NCI-H1417 treated with DMSO at 0.1 percent for 48 hours (cell line): ENCODE measurements at places on chromosomes 2 and 18.
A peak's percentile ranks its signal among the peaks of the same experiment; 100 is the strongest.

DNA sequence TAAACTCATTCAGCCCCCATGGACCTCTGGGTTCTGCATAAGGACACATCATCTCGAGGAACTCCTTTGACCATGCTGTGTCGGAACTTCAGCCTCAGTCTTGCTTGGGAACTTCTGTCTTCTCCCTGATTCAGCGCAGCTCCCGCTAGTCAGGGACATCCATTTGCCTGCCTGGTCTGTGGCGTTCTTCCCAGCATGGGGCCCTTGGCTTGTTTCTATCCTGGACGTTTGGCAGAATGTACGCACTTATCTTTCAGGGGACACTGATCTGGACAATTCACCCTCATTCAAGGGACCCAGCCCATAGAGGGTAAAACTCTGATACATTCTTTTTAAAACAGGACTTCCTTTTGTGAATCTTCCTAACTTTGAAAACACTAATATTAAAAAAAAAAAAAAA is 75.8 kb upstream of the WIPF1 start:
- no peak for DNase-seq

DNA sequence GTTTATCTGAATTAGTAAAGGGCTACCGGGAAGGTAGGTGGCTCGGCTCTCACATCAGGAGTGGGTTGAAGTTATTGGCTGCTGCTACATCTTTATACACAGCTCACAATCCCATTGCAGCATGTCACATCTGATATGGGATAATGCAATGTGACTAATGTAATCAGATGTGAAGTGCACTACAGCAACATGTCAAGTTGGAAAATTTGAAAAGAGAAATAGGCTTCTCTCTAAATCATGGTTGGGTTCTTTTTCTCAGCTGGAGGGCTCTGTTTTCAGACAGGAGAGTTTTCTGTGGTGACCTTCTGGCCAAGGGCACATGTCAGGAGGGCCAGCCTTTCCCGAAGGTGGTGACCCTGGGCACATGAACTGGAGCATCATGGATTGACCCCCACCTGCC is 337.5 kb downstream of the HRH4 start:
- no peak for DNase-seq

- peak; percentile 22 for DNase-seq
Observed at GRCh38 chr2:105005181-105005951, 32.5 kb upstream of the MRPS9 start.

- no peak for DNase-seq
Observed at GRCh38 chr18:53458944-53459580, 765.4 kb downstream of the MBD2 start.

- DNase-seq: no peak
Observed at GRCh38 chr2:172323861-172324597, 103.4 kb upstream of the ITGA6 start.

- no peak for DNase-seq
Observed at GRCh38 chr2:32423536-32423935, 66.7 kb downstream of the BIRC6 start.

DNA sequence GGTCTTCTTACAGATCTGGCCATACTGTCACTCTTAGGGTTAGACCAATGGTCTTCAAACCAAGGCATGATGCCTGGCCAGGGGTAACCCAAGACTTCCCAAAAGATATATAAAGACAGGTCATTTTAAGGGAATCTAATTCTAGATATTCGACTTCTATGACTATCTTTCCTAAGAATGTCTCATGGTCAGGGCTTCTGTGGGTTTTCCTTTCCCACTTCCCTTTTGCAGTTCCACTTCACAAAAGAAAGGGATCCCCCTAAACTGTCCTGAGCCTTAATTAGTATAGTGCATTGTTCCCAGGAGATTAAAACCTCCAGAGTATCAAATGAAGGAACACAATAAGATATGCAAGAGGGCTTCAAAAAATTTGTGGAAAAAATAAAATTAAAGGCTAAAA is 223.6 kb upstream of the SIX2 start:
- DNase-seq: no peak

DNA sequence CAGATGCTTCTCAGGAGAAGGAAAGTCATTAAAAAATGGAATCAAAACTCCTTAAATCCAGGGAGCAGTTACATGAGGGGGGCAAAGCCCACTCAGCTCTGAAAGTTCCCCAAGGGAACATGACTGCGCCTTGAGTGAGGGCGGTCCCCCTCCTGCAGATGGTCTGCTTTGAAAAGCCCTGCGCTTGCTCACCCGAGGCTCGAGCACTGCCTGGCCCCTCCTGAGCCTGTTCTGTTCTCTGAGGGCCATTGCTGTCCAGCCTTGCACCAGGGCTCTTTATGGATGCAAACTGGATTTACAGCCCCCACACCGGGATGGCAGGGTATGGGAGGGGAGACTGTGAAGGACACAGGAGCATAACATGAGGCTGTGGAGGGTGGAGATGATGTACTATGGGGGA is 37.8 kb upstream of the DNMT3A start:
- no peak for DNase-seq

GRCh38 chr2:11659851-11660250 is 10.1 kb downstream of the NTSR2 start:
- DNase-seq: no peak
